ENCODE measurements at places on chromosomes 7 and 10.

DNA sequence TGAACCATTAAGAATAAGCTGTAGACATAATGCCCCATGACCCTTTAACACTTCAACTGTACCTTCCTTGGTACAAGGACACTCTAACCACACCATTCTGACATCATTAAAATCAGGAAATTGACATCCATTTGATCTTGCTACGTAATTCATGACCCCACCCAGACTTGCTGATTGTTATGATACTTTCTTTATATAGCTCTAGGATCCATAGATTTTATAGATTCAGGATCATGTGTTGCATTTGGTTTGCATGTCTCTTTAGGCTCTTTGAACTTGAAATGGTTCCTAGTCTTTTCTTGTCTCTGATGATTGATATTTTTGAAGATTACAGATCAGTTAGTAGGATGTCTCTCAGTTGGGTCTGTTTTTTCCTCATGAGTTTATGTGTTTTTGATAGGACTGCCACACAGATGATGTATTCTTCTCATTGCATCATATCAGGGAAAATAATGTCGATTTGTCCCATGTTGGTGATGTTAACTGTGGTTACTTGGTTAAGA lies 13.5 kb downstream of the CCM2 start:
- DNase-seq, result no peak

DNA sequence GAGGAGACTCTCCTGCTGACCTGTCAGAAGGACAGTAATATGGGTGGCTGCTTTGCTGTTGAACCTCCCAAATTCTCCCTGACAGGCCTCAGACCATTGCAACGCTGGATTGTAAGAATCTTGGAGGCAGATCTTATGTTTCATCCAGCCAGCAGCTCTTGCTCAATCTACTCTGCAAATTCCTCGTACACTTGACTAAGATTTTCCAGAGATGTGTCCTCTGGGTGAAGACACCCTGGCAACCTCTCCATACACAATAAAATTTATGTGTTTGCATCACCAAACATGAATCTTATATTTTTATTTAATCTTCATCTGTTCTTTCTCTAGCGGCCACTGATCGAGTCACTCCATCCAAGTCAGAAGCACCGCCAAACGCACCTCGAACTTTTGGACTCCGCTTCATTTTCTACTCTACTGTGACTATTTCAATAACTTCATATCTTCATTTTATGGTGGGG lies 623.1 kb downstream of the ACTR3B start:
- no peak for DNase-seq

DNA sequence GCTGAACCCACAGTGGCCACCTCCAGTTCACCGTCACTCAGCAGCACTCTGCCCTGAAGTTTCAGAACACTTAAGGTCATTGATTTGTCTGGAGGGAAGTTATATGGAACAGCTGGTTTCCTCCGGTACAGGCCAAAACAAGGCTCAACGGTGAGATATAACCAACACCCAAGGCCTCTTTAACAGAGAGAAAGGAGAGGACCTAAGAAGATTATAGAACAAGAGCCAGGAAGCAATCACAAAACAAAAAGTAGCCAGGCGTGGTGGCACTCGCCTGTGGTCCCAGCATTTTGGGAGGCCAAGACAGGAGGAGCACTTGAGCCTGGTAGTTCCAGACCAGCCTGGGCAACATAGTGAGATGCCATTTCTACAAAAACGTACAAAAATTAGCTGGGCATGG lies 290.7 kb downstream of the SKIDA1 start:
- no peak for DNase-seq

- no peak for DNase-seq
These were observed 222.9 kb downstream of the MTERF1 start for GRCh38 chr7:91657483-91658071.

GRCh38 chr10:80156216-80156615 lies 23.7 kb downstream of the PLAC9 start:
- no peak for DNase-seq

- DNase-seq, result no peak
These were observed 765.3 kb downstream of the REEP3 start for GRCh38 chr10:64286533-64286932.

GRCh38 chr7:94174956-94175355 lies 170.8 kb upstream of the BET1 start:
- DNase-seq, result no peak

GRCh38 chr7:120725376-120726039 lies 132.4 kb downstream of the TSPAN12 start:
- DNase-seq, result no peak

DNA sequence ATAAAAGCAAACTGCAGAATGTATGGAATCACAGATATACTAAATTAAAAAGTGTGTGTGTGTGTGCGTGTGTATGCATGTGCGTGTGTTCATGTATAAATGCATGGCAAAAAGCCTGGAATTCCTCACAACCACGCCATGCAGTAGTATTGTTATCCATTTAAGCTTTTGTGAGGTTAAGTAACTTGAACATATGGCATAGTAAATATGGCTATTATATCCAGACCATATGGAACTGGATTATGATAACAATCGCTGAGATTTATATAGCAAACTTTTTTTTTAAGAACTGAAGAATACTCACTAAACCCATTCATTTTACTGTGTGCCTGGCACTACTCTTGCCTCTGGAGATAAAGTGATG lies 22.3 kb upstream of the NANOS1 start:
- no peak for DNase-seq
